Fibroblast of the aortic adventitia (primary cell): ENCODE measurements at places on chromosomes 3 and 15. TPM values are rescaled to one million over a fixed set of nuclear protein-coding genes. Genes with fewer than 3 reads are reported as not detected.

Gene KNG1
- not detected in 2 replicates for total RNA-seq

Gene RPUSD2
- 6.2 and 7.6 TPM in 2 replicates for total RNA-seq

Gene TMEM212
- not detected in 2 replicates for total RNA-seq

Gene CP
- total RNA-seq = 1.2 TPM in 1 of 2 replicates, not detected in the other

Gene COL6A5
- total RNA-seq = under 0.01 TPM in 1 of 2 replicates, not detected in the other

Gene CLDN16
- 0.09 TPM in 1 of 2 replicates, not detected in the other for total RNA-seq

Gene ACP3
- total RNA-seq = 0.63 TPM in 1 of 2 replicates, not detected in the other

Gene CMTM8
- total RNA-seq = 1.1 TPM in 1 of 2 replicates, not detected in the other

Gene AADAC
- total RNA-seq = 23.3 and 138 TPM in 2 replicates

Gene MUSTN1
- not detected in 2 replicates for total RNA-seq

Gene TPM1
- total RNA-seq = 261 and 746 TPM in 2 replicates

Gene FMN1
- total RNA-seq = 1.1 and 9.2 TPM in 2 replicates

Gene CCR9
- total RNA-seq = not detected in 2 replicates

Gene GPR160
- 0.90 TPM in 1 of 2 replicates, not detected in the other for total RNA-seq

Gene GXYLT2
- 47.8 and 59.7 TPM in 2 replicates for total RNA-seq

Gene PEX5L
- 0.27 and 1.7 TPM in 2 replicates for total RNA-seq

Gene CHRNA5
- 1.1 and 1.6 TPM in 2 replicates for total RNA-seq

Gene GOLGA8G
- not detected in 2 replicates for total RNA-seq

Gene ACTRT3
- total RNA-seq = 3.8 and 4.3 TPM in 2 replicates
